ENCODE measurements at places on chromosomes 12 and 14. TPM values are rescaled to one million over a fixed set of nuclear protein-coding genes. Genes with fewer than 3 reads are reported as not detected.

DNA sequence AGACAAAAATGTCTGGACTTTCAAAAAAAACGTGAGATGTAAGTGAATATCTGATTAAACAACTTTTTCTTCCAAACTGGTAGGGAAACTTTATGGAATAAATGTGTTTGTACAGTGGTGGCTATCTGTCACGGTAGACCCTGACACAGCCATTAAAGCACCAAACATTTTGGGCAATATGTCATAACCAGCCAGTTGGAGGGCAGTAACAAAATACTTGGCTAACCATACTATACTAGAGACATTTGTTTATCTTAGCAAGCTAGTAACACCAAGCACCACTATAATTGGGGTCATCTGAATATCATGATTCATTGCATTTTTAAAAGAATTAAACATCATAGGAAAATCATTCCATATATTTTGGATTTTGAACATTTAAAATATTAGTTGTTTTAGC is 6.0 kb upstream of the MYF6 start:
- H3K27ac ChIP-seq = no peak overlapping the region
- no peaks in the 10 kb centered on the region for H3K4me1 ChIP-seq
- no peaks in the 10 kb centered on the region for H3K36me3 ChIP-seq
- no peak for DNase-seq
- H3K27me3 ChIP-seq = no peaks in the 10 kb centered on the region

DNA sequence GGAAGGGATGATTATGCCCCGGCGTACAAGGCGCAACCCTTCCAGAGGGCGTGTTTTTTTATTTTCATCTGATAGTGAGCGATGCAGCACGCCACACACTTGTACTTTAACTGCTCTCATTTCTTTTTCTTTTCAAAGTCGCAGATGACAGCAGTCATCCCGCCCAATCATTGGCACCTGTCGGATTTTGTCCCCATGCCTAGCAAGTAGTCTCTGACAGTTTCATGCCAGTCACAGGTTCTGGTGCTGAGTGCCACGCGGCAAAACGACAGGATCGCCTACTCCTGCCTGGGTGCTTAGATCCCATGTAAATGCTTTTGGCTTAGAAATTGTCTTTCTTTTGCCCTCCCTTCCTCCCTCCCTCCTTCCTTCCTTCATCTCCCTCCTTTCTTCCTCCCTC is 117.7 kb downstream of the GLT1D1 start:
- H3K36me3 ChIP-seq = no peaks in the 10 kb centered on the region
- H3K27ac ChIP-seq = no peak overlapping the region
- no peaks in the 10 kb centered on the region for H3K4me1 ChIP-seq
- H3K27me3 ChIP-seq = peaks cover 5% of the 10 kb centered on the region
- no peak for DNase-seq

DNA sequence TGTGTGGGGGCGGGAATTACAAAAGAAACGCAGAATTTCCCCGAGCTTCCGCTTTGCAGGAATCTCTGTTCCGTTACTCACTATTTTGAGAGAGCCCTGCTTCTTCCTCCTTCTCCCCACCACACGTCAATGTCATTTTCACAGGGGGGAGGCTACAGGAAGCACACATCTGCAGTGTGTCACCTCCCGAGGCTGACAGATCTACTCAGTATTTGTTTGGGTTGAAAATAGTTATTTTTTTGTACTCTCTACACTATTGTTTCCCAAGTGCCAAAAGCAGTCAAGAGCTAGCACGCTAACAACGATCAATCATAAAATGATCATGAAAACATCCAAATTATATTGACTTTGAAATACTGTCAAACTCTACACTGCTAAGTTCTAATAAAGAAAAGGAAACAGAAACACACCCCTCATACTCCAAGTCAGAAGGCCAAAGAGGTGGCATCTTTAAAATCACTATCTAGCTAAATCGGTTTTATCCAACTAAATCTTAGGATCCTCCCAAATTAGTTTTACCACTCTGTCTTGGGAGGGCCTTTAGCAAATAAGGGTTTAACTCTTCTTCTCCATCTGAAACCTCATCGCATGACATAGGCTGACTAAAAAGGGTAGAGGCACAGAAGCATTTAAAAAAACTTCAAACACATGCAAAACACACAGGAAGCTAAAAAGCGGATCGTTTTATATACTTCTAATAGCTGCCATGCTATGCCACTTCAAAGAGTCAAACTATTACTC is 51.8 kb downstream of the FOXN3 start:
- H3K27ac ChIP-seq = peak overlapping the region; percentile 76
- H3K4me3 ChIP-seq = peak overlapping the region; percentile 10
- H3K36me3 ChIP-seq = no peaks in the 10 kb centered on the region
- no peaks in the 10 kb centered on the region for H3K27me3 ChIP-seq

GRCh38 chr12:47742253-47742825 is 16.3 kb downstream of the RAPGEF3 start:
- no peak overlapping the region for H3K4me3 ChIP-seq
- peaks cover 39% of the 10 kb centered on the region for H3K4me1 ChIP-seq
- H3K27me3 ChIP-seq = no peaks in the 10 kb centered on the region
- no peak for DNase-seq

DNA sequence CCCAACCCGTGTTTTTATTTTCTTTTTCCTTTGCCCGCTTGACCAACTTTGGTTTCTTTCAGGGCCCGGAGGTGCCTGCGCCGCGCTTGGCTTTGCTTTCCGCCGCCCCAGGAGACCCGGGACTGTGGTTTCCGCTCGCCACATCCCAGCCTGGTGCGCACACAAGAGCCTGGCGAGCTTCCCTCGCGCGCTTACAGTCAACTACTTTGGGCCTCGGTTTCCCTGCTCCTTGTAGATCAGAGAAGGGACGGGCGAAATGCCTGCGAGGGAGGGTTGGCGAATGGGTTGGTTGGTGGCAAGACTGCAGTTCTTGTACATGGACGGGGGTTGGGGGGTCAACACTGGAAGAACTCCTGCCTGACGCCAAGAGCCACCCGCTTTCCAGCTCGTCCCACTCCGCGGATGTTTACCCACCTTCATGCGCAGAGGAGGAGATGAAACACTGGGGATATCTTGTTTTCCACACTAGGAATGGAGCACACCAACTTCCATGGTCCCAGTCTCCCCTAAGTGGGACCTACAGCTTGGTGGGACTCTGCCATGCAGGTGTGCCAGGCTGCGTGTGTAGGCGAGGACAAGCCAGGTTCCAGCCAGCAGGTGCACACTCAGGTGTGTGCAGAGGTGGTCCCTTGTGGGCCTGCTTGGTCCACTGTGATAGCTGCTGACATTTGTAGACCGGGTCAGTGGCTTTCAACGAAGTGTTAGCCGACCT is 16.6 kb upstream of the TBX3 start:
- no peak for DNase-seq
- no peaks in the 10 kb centered on the region for H3K4me1 ChIP-seq
- H3K4me3 ChIP-seq = no peak overlapping the region

GRCh38 chr12:49911213-49911605 is 7.5 kb upstream of the FAIM2 start:
- no peaks in the 10 kb centered on the region for H3K4me1 ChIP-seq
- DNase-seq = no peak
- H3K27me3 ChIP-seq = no peaks in the 10 kb centered on the region
- no peaks in the 10 kb centered on the region for H3K36me3 ChIP-seq
- no peak overlapping the region for H3K27ac ChIP-seq

GRCh38 chr14:99157676-99158075 is 114.3 kb downstream of the BCL11B start:
- H3K36me3 ChIP-seq = no peaks in the 10 kb centered on the region
- no peak for DNase-seq
- H3K27ac ChIP-seq = no peak overlapping the region
- H3K27me3 ChIP-seq = no peaks in the 10 kb centered on the region

GRCh38 chr12:116068371-116068770 is 209.1 kb downstream of the MED13L start:
- peaks cover 38% of the 10 kb centered on the region for H3K4me1 ChIP-seq
- no peak overlapping the region for H3K4me3 ChIP-seq
- no peak for DNase-seq
- H3K27ac ChIP-seq = no peak overlapping the region

GRCh38 chr14:80381807-80382363 is 170.6 kb upstream of the DIO2 start:
- no peak for DNase-seq
- H3K27me3 ChIP-seq = no peaks in the 10 kb centered on the region
- H3K4me1 ChIP-seq = no peaks in the 10 kb centered on the region
- H3K36me3 ChIP-seq = no peaks in the 10 kb centered on the region

DNA sequence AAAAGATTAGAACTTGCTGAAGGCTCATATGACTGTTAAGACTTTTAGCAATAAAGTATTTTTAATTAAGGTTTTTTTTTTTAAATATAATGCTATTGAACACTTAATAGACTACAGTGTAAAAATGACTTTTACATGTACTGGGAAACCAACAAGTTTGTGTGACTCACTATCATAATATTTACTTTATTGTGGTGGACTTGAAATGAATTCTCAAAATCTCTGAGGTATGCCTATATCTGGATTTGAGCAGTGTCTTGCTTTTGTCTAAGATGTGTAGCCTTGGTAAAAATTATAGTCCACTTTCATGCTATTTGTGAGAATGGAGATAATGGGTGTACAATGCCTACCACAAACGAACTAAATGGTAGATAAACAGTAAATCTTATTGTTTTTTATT is 33.9 kb upstream of the NAV3 start:
- H3K36me3 ChIP-seq = no peaks in the 10 kb centered on the region
- no peaks in the 10 kb centered on the region for H3K27me3 ChIP-seq
- H3K27ac ChIP-seq = no peak overlapping the region

- DNase-seq = no peak
- H3K4me3 ChIP-seq = no peak overlapping the region
- H3K27ac ChIP-seq = no peak overlapping the region
- H3K27me3 ChIP-seq = no peaks in the 10 kb centered on the region
- H3K36me3 ChIP-seq = no peaks in the 10 kb centered on the region
- H3K4me1 ChIP-seq = no peaks in the 10 kb centered on the region
Measured at GRCh38 chr12:59055204-59055860, 135.0 kb upstream of the LRIG3 start.

DNA sequence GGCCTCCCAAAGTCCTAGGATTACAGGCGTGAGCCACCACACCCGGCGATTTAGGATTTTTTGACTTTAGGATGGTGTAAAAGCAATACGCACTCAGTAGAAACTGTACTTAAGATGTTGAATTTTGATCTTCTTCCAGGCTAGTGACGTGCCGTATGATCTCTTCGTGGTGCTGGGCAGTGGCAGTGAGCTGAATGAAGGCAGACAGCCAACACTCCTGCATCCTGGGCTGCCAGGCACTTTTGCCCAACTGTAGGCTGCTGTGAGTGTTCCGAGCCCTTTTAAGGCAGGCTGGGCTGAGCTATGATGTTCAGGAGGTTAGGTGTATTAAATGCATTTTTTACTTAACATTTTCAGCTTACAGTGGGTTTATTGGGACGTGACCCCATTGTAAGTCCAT is 21.3 kb downstream of the IL31 start:
- H3K27me3 ChIP-seq = no peaks in the 10 kb centered on the region
- no peaks in the 10 kb centered on the region for H3K4me1 ChIP-seq
- no peak overlapping the region for H3K27ac ChIP-seq
- no peaks in the 10 kb centered on the region for H3K36me3 ChIP-seq
- no peak overlapping the region for H3K4me3 ChIP-seq

DNA sequence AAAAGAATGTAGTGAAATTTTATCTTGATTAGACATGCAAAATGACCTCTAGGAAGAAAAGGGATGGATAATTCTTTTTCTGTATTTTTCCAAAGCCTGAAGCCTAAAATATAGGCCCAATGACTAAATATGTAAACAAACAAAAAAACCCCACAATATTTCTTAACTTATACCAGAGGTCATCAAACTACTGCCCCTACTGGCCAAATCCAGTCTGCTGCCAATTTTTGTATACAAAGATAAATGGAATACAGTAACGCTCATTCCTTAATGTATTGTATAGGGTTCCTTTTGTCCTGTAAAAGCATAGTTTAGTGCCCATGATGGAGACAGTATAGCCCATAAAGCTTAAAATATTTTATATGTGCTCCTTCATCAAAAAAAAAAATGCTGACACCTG is 145.7 kb upstream of the ALG10 start:
- DNase-seq = no peak
- H3K27me3 ChIP-seq = no peaks in the 10 kb centered on the region
- H3K4me3 ChIP-seq = no peak overlapping the region
- H3K4me1 ChIP-seq = no peaks in the 10 kb centered on the region
- no peak overlapping the region for H3K27ac ChIP-seq

- H3K36me3 ChIP-seq = no peaks in the 10 kb centered on the region
- peaks cover 11% of the 10 kb centered on the region for H3K4me1 ChIP-seq
- peak overlapping the region; percentile 69 for H3K27ac ChIP-seq
Measured at GRCh38 chr14:21475767-21476522, 814 bp downstream of the RAB2B start.

DNA sequence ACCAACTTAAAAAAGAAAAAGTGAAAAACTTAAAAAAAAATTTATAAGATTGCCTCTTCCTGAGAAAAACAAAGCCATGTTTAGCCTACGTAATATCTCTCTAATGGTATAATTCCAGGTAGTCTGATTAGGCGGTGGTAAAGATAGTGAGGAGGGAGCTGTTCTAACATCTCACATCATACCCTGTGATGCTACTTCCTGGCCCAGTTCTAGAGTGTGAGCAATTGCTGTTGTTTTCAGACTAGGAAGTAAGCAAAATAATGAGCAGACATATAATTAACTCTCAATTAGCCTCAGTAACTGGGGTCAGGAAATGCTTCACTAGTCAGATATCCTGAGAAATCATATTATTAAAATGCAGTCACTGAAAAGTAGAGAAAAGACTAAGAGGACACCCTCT is 113.9 kb downstream of the PHLDA1 start:
- no peaks in the 10 kb centered on the region for H3K4me1 ChIP-seq
- no peak overlapping the region for H3K4me3 ChIP-seq
- no peak for DNase-seq
- H3K27ac ChIP-seq = no peak overlapping the region
- H3K36me3 ChIP-seq = no peaks in the 10 kb centered on the region

DNA sequence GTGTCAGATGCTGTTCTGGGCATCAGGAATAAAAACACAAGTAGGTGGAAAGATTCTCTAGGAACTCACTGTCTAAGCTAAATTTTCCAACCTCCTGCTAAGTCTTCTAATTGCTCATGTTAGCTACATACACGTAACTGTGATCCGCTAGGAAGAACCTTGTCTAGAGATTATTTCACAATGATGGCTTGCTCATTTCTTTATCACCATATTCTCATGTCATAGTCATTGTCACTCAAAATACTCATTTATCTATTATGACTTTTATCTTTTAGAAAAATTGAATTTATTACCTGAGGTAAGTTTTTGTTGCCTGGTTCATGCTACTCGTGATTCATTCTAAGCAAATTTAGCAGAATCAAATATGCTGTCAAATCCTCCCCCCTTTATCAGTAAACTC is 1402.4 kb upstream of the FLRT2 start:
- H3K4me3 ChIP-seq = no peak overlapping the region
- H3K27ac ChIP-seq = no peak overlapping the region
- no peaks in the 10 kb centered on the region for H3K36me3 ChIP-seq

- H3K27ac ChIP-seq = no peak overlapping the region
- H3K27me3 ChIP-seq = no peaks in the 10 kb centered on the region
- H3K36me3 ChIP-seq = no peaks in the 10 kb centered on the region
- DNase-seq = no peak
- H3K4me1 ChIP-seq = no peaks in the 10 kb centered on the region
- H3K4me3 ChIP-seq = no peak overlapping the region
Measured at GRCh38 chr12:5243014-5243413, 188.9 kb upstream of the NTF3 start.

GRCh38 chr14:26987744-26988363 is 390.0 kb upstream of the NOVA1 start:
- H3K27me3 ChIP-seq = no peaks in the 10 kb centered on the region
- H3K36me3 ChIP-seq = no peaks in the 10 kb centered on the region
- no peak overlapping the region for H3K4me3 ChIP-seq
- no peaks in the 10 kb centered on the region for H3K4me1 ChIP-seq
- no peak overlapping the region for H3K27ac ChIP-seq

PTPRB gene
- total RNA-seq = not detected

NELL2 gene
- total RNA-seq = 596 TPM

LRCOL1 gene
- not detected for total RNA-seq

ASCL1 gene
- not detected for total RNA-seq

MVK gene
- total RNA-seq = 56.0 TPM
